ENCODE measurements at places on chromosomes 2 and 18. TPM values are rescaled to one million over a fixed set of nuclear protein-coding genes. Genes with fewer than 3 reads are reported as not detected.

GRCh38 chr2:73746015-73746876, 9.1 kb upstream of the TPRKB start:
- no peak for DNase-seq

DNA sequence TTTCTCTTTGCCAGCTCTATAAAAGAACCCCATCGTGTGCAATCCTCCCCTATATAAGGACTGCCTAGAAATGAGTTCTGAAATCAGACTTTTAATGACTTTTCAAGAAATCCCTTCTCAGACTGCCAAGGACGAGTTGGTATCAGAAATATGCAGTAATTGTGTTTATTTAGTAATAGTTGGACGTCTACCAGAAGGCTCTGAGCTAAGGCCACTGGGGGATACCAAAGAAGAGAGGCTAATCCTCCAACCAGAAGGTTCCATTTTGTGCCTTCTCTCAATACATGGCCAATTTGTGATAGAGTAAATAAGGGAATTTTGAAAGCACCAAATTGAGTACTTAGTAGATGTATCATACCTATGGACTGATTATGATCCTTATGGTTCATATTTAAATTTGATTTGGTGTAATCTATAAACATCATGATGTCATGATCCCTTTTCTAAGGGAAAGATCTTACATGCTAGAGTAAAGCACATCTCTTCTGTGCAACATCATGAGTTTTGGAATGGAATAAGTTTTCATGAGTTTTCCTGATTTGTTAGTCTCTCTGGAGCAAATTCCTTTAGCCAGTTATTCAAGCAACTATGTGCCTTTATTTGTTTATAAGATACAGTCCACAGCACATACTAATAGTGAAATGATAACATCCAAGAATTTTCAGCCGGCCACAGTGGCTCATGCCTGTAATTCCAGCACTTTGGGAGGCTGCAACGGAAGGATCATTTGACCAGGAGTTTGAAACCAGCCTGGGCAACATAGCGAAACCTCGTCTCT, 82.2 kb upstream of the LTBP1 start:
- no peak for DNase-seq

GRCh38 chr2:118632921-118633320, 214.5 kb downstream of the EN1 start:
- no peak for DNase-seq

- no peak for DNase-seq
These were observed 28.2 kb upstream of the TAF1B start for GRCh38 chr2:9815076-9815475.

- no peak for DNase-seq
These were observed 2.8 kb downstream of the GCFC2 start for GRCh38 chr2:75707901-75708300.

DNA sequence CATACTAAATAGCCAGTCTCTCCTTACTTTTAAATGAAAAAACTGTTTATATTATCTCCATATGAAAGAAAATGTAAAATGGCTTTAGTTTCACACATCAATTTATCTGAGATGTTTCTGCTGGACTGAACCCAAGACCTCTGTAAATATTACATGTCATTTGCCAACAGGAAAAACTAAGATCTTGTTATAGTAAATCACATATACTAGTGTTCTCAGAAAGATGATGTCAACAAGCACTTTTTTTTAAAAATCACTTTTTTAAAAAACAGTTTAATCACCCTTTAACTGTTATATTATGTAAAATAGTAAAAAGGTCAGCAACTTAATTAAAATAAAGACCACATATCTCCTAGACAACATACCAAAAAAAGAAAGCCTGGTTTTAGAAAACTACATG, 46.3 kb downstream of the PTPN2 start:
- no peak for DNase-seq

- DNase-seq = no peak
These were observed 109.0 kb upstream of the ACVR1C start for GRCh38 chr2:157737656-157738055.

- DNase-seq = no peak
These were observed 12.8 kb downstream of the PXDN start for GRCh38 chr2:1731447-1731962.

- no peak for DNase-seq
These were observed 24.6 kb downstream of the GCG start for GRCh38 chr2:162127422-162127821.

GRCh38 chr2:96551605-96552314, 15.2 kb downstream of the ARID5A start:
- no peak for DNase-seq

The LGALSL gene
- total RNA-seq = 2.8 TPM

The STK25 gene
- 347 TPM for total RNA-seq

The TSPYL6 gene
- total RNA-seq = 0.27 TPM

The GRB14 gene
- 0.83 TPM for total RNA-seq

The WNT10A gene
- total RNA-seq = 0.17 TPM

The CCDC150 gene
- 25.6 TPM for total RNA-seq

The AGBL5 gene
- total RNA-seq = 17.3 TPM

The C1GALT1C1L gene
- 0.49 TPM for total RNA-seq

The EGR4 gene
- total RNA-seq = not detected

The ADAM23 gene
- total RNA-seq = 16.4 TPM

Measured in glutamatergic neuron (in vitro differentiated cells).